ENCODE measurements at places on chromosomes 3 and 15. TPM values are rescaled to one million over a fixed set of nuclear protein-coding genes. Genes with fewer than 3 reads are reported as not detected.

DNA sequence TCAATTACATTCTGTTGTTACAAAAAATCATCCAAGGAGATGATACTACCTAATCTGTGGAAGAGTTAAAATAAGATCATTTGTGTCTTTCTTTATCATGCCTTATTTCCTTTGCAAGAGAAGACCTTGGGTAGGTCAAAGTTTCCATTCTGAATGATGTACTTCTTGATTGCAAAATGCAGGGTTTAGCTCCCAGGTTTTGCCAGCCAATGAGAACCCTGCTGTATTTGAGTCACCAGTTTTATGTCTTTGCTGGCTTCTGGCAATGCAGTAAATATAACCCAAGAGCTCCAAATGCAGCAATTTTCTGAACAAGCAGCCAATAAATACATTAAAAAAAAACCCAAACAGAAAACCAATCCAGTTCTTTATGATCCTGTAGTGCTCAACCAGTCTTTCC lies 204.9 kb downstream of the CADPS start:
- peaks cover 31% of the 10 kb centered on the region for H3K27me3 ChIP-seq
- H3K4me3 ChIP-seq = no peak overlapping the region

GRCh38 chr3:117447419-117447818 lies 737.8 kb downstream of the TUSC7 start:
- no peak overlapping the region for H3K4me3 ChIP-seq
- DNase-seq = no peak
- H3K36me3 ChIP-seq = no peaks in the 10 kb centered on the region
- H3K27me3 ChIP-seq = no peaks in the 10 kb centered on the region
- no peaks in the 10 kb centered on the region for H3K4me1 ChIP-seq

DNA sequence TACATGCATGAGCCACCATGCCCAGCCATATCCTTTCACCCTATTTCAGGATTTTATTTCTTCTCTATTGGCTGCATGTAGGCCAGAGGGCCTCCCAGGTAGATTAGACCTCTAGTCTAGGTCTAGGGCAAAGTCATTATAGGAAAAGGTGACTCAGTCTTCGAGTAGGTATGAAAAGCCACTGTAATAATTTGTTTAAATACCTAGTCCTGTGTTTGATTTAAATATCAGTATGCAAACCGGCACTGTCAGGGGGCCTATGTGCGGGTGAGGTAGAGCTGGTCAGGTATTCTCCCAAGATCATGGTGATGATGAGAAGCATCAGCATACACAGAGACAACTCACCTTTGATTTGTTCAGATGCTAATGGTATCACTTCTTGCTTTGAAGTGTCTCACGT lies 101.4 kb upstream of the UMPS start:
- no peak for DNase-seq
- peaks cover 15% of the 10 kb centered on the region for H3K4me1 ChIP-seq
- no peak overlapping the region for H3K27ac ChIP-seq
- no peaks in the 10 kb centered on the region for H3K27me3 ChIP-seq
- no peaks in the 10 kb centered on the region for H3K36me3 ChIP-seq
- no peak overlapping the region for H3K4me3 ChIP-seq

DNA sequence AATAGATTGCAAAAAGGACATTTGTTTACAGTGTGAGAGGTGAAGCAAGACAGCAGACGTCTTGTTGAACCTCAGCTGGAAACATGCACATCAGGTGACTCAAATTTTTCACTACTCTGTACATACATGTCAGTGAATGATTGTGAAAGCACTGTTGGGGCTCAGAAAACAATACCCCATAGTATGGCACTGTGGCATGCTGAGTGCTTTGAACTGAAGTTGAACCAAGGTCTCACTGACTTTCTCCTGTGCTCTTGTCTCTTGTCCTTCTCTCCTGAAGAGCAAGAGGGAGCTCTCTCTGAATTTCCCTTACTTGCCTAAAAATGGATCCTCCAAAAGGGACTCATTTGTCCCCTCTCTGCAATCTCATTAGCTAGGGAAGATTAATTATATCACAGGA lies 24.5 kb upstream of the NEDD4 start:
- H3K4me3 ChIP-seq = no peak overlapping the region
- H3K4me1 ChIP-seq = no peaks in the 10 kb centered on the region
- DNase-seq = no peak
- peaks cover 7% of the 10 kb centered on the region for H3K27me3 ChIP-seq

GRCh38 chr15:90680371-90680935 lies 36.7 kb upstream of the BLM start:
- no peaks in the 10 kb centered on the region for H3K4me1 ChIP-seq
- no peak overlapping the region for H3K4me3 ChIP-seq
- H3K36me3 ChIP-seq = peaks cover 6% of the 10 kb centered on the region

DNA sequence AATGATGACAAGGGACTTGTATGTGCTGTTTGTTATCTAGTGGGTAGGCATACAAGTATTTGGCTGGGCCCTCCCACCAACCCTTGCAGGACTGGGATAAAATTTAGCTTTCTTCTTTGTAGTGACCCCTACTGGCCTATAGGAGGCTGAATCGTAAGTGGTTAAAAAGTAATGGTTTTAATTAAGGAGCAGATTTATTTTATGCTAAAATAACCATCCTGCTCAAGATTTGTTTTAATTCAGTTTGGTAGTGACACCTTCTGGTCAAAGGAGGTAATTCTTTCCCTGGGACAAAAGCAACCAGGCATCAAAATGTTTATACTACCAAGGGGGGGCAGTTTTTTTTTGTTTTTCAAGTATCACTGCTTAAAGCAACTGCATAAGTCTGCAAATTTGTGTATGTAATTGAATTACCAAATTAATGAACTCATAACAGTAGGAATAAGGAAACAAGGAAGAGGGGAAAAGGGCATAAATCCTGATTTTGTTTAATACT lies 70.7 kb downstream of the TOP2B start:
- H3K27ac ChIP-seq = no peak overlapping the region
- no peaks in the 10 kb centered on the region for H3K27me3 ChIP-seq
- H3K4me1 ChIP-seq = peaks cover 51% of the 10 kb centered on the region
- no peak for DNase-seq
- H3K4me3 ChIP-seq = peak overlapping the region; percentile 1
- peaks cover 7% of the 10 kb centered on the region for H3K36me3 ChIP-seq

GRCh38 chr3:73602170-73602569 lies 22.6 kb downstream of the PDZRN3 start:
- H3K4me1 ChIP-seq = peaks cover 12% of the 10 kb centered on the region
- no peak overlapping the region for H3K27ac ChIP-seq
- no peak overlapping the region for H3K4me3 ChIP-seq
- H3K27me3 ChIP-seq = no peaks in the 10 kb centered on the region

- H3K4me3 ChIP-seq = no peak overlapping the region
- no peak for DNase-seq
- no peak overlapping the region for H3K27ac ChIP-seq
- H3K4me1 ChIP-seq = peaks cover 11% of the 10 kb centered on the region
- H3K27me3 ChIP-seq = no peaks in the 10 kb centered on the region
Measured at GRCh38 chr15:78155355-78155939, 6.3 kb downstream of the IDH3A start.

- no peak for DNase-seq
- H3K4me3 ChIP-seq = no peak overlapping the region
- H3K4me1 ChIP-seq = peaks cover 51% of the 10 kb centered on the region
- no peaks in the 10 kb centered on the region for H3K36me3 ChIP-seq
- peak overlapping the region; percentile 13 for H3K27ac ChIP-seq
Measured at GRCh38 chr15:58522391-58522790, 90.6 kb downstream of the LIPC start.

- H3K27me3 ChIP-seq = no peaks in the 10 kb centered on the region
- peaks cover 8% of the 10 kb centered on the region for H3K4me1 ChIP-seq
- no peak overlapping the region for H3K4me3 ChIP-seq
- no peak overlapping the region for H3K27ac ChIP-seq
- no peaks in the 10 kb centered on the region for H3K36me3 ChIP-seq
Measured at GRCh38 chr3:49263159-49263889, 13.7 kb downstream of the C3orf62 start.

GRCh38 chr3:126936853-126937425 lies 46.0 kb upstream of the PLXNA1 start:
- no peaks in the 10 kb centered on the region for H3K36me3 ChIP-seq
- peaks cover 23% of the 10 kb centered on the region for H3K4me1 ChIP-seq
- H3K27ac ChIP-seq = no peak overlapping the region
- H3K4me3 ChIP-seq = no peak overlapping the region

DNA sequence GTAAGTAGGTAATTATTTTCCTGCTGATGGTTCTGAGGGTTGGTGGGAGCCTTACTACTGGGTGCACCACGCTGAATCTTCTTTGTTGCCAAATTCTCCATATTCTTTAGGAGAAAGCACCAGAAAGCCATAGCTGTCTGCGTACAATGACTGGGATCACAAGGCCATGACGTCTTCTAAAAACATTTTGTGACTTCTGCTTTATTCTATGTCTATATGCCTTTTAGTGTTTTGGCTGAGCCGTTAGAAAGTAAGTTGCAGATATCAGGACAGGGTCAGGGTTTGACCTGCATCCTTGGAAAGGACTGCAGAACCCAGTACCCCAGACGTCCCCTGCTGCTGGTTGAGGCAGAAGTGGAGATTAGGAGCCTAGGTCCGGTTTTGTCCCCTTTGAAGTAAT lies 95.6 kb downstream of the DNASE1L3 start:
- H3K4me1 ChIP-seq = peaks cover 13% of the 10 kb centered on the region
- peaks cover 3% of the 10 kb centered on the region for H3K36me3 ChIP-seq
- no peak overlapping the region for H3K27ac ChIP-seq
- no peaks in the 10 kb centered on the region for H3K27me3 ChIP-seq
- H3K4me3 ChIP-seq = no peak overlapping the region

GRCh38 chr15:29131840-29132420 lies 137.7 kb downstream of the NSMCE3 start:
- no peaks in the 10 kb centered on the region for H3K36me3 ChIP-seq
- no peak overlapping the region for H3K27ac ChIP-seq
- DNase-seq = no peak
- no peak overlapping the region for H3K4me3 ChIP-seq
- H3K4me1 ChIP-seq = peaks cover 21% of the 10 kb centered on the region

DNA sequence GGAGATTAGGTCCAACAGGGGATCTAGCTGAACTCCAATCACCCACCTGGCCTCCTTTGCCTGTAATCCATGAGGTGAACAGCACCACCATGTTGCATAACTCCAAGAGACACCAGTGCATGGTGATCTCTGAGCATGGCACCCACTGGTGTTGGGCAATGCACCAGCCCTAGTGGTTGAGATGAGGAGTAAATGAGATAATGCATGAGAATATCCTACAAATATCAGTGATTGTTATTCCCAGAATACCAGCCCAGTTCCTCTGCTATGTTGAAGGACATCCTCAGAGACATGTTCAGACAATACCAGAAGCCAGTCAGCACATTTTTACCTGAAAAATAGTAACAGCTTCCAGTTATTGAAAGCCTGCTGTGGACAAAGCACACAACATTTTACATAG lies 14.7 kb downstream of the GALNT15 start:
- H3K27ac ChIP-seq = peak overlapping the region; percentile 12
- no peaks in the 10 kb centered on the region for H3K27me3 ChIP-seq
- H3K36me3 ChIP-seq = no peaks in the 10 kb centered on the region
- no peak overlapping the region for H3K4me3 ChIP-seq
- H3K4me1 ChIP-seq = no peaks in the 10 kb centered on the region

GRCh38 chr3:185995352-185995751 lies 57.5 kb upstream of the TRA2B start:
- no peaks in the 10 kb centered on the region for H3K4me1 ChIP-seq
- H3K4me3 ChIP-seq = no peak overlapping the region
- DNase-seq = no peak
- no peaks in the 10 kb centered on the region for H3K36me3 ChIP-seq

DNA sequence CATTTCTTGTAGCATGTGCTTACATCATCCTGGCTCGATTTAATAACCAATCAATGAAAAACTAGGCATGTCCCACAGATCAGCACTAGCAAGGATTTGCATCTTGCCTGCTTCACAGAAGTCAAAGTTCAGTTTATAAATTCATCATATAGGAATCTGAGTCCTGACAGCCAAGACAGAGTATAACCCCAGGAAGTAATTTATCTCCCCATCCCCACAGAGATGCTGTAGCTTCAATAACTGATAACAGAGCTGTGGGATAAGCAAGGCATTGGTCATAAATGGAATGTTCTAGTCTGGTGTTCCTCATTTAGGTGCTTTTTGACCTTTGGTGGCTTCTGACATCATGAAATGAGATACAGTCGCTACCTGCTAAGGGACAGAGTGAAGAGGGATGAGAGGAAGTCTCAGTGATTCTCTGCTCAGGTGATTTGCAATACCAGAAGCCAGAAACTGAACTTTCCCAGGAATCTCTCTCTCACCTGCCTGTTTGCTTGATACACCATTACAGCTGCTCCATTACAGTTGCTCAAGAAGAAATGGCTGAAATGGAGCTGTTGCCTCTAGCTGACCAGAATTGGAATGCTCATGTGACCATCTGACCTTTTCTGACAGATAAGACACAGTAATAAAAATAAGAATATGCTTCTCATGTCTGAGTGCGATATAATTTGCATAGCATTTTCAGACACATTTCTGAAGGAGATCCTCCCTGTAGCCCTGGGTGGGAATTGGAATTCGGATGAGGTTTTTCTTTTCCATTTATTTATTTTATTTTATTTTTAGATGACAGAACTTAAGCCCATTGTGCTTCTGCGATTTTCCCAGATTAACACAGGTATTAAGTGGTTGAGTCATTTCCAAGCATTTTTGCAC lies 217.1 kb upstream of the KCNMB2 start:
- no peak for DNase-seq
- H3K27me3 ChIP-seq = no peaks in the 10 kb centered on the region
- no peak overlapping the region for H3K4me3 ChIP-seq
- H3K4me1 ChIP-seq = no peaks in the 10 kb centered on the region

DNA sequence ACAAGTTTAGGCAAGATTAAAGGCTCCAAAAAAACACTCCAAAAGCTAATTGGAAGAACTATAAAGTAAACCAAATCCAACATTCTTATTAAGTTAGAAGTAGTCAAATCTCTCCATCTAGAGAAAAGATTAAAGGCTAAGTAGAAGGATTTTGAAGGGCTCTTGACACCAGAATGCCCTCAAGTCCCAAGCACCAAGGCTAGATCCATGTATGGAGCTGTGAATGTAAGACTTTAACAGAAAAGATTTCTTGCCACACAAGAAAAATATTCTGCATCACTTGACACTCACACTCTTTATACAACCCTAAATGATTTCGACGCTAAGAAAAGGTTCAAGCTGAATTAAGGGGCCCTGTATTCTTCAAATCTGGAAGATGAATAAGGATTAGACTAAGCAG lies 345.2 kb downstream of the VGLL3 start:
- no peaks in the 10 kb centered on the region for H3K36me3 ChIP-seq
- H3K4me3 ChIP-seq = no peak overlapping the region
- no peaks in the 10 kb centered on the region for H3K27me3 ChIP-seq

GRCh38 chr3:135897715-135898114 lies 67.8 kb upstream of the PPP2R3A start:
- H3K4me3 ChIP-seq = no peak overlapping the region
- H3K27me3 ChIP-seq = no peaks in the 10 kb centered on the region
- no peaks in the 10 kb centered on the region for H3K4me1 ChIP-seq
- H3K36me3 ChIP-seq = no peaks in the 10 kb centered on the region
- no peak overlapping the region for H3K27ac ChIP-seq
- no peak for DNase-seq

Gene CPA3
- not detected for total RNA-seq

Gene TNFSF10
- total RNA-seq = not detected

Gene CHRNA3
- 3.8 TPM for total RNA-seq

Gene SLC6A11
- total RNA-seq = 2.6 TPM

Gene CD276
- 184 TPM for total RNA-seq

Gene ZNF860
- 0.27 TPM for total RNA-seq

Gene GOLGA8T
- total RNA-seq = 0.47 TPM

Gene PRTG
- 322 TPM for total RNA-seq

Gene CYP11A1
- total RNA-seq = 1.0 TPM

Gene ASB14
- total RNA-seq = not detected

Gene C3orf22
- not detected for total RNA-seq
